ENCODE measurements at places on chromosomes 3 and 15.

GRCh38 chr15:82091636-82092140 is 45.9 kb upstream of the MEX3B start:
- no peak for DNase-seq

GRCh38 chr15:50698101-50698500 is 11.5 kb upstream of the TRPM7 start:
- DNase-seq = no peak

DNA sequence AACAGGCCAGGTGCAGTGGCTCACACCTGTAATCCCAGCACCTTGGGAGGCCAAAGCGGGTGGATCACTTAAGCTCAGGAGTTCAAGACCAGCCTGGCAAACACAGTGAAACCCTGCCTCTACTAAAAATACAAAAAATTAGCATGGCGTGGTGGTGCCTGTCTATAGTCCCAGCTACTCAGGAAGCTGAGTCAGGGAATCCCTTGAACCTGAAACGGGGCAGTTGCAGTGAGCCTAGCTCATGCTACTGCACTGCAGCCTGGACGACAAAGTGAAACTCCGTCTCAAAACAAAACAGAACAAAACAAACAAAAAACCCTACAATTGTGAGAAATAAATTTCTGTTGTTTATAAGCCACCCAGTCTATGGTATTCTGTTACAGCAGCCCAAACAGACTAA is 94.7 kb downstream of the PIK3CB start:
- no peak for DNase-seq

- no peak for DNase-seq
Measured at GRCh38 chr3:65048151-65048550, 360.4 kb upstream of the ADAMTS9 start.

DNA sequence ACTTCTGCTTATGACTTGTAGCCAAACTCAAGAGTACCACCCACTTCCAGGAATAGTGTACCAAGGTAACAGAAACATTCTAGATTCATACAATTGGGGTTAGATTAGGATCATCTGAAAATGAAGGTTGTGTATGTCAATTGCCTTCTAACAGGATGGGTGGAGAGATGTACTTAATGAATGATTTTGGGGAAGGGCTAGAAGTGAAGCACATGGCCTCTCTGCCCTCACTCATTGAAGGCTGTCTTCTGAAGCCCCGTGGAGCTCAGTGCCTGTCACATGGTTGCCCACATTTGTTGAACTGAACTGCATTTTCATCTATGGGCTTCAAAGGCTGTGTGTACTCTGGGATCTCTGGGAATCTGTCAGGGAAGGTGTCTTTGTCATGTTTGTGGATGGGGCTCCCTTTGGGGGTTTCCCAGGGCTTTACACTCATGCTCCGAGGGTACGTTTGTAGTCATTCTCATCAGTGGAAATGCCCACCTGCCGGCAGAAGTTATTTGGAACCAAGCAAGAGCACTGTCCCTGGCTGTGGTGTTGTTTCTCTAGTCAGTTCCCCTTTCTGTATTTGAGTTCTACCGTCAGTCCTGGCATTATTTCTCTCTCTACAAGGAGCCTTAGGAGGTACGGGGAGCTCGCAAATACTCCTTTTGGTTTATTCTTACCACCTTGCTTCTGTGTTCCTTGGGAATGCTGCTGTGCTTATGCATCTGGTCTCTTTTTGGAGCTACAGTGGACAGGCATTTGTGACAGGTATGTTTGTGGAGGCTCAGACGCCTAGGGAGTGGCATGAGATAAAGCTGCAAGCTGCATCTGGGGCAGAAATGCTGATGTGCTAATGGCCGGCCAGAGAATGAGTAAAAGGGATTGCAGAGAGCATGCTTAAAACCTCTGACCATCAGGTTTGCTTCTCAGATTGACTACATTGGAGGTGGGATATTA is 22.4 kb downstream of the CD86 start:
- DNase-seq = no peak

- no peak for DNase-seq
Measured at GRCh38 chr3:196646666-196647216, 7.2 kb downstream of the NRROS start.

- DNase-seq = no peak
Measured at GRCh38 chr15:95440712-95441111, 889.8 kb upstream of the NR2F2 start.

DNA sequence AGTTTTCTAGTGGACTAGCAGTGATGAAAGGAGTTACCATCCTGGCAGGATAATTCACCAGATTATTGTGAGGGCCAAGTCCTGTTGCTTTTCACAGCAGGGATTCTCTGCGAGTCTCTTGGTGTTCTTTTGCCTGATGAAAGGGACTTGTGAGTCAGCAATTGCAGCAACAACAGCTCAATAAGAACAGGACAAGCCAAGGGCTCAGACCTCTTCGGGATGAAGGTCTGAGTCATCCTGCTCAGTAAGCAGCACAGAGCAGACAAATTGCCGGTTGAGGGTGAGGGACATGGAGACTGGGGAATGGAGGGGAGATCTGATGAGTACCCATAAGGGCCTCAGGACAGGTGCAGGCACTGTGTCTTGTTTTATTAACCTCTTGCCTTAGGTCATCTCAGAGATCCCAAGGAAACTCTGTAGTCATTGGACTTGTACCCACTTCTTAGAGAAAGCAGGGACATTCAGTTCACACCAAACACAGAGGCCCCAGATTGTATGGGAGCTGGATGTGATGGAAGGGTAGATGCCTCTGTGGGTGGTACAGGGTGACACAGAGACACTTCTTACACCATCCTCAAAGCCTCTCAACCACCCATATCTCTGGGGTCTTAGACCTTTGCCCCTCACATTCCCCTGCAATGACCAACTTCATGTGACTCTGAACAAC is 173.8 kb upstream of the TLE3 start:
- DNase-seq = peak; percentile 81

DNA sequence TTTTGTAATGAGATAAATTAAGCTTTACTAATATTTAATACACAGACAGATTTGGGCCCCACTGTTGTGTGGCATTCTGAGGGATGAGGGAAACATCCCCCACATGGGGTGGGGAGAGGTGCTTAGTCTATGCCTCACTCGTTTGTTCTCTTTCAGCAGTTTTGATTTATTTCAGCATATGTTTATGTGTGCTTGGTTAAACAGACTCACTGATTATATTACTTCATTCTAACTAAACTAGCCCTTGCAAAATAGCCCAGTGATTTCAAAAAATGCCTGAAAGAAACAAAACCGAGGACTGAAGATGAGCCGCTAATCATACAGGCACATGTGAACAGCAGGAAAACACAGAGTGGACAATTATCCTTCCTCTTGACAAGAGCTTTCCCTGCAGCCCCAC is 27.2 kb downstream of the TNFAIP8L3 start:
- no peak for DNase-seq

- no peak for DNase-seq
Measured at GRCh38 chr3:156150434-156151066, 30.2 kb downstream of the KCNAB1 start.

DNA sequence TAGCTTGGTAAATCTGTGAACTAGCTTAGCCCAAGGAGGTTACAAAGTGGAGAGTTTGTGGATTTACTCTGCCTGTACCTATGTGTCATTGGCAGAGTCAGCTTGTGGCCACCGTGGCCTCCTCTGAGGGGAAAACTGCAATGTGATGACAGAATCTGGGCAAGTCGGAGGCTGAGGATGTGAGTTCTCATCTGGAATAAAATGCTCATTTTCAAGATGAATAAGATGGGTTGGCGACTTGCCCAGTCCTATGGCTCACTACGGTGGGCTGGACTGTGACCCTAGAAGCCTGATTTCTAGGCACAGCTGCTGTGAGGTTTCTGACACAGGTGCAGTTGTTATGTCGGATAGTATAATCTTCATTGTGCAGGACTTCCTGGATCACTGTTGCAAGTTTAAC is 83.7 kb downstream of the ETV5 start:
- no peak for DNase-seq

DNA sequence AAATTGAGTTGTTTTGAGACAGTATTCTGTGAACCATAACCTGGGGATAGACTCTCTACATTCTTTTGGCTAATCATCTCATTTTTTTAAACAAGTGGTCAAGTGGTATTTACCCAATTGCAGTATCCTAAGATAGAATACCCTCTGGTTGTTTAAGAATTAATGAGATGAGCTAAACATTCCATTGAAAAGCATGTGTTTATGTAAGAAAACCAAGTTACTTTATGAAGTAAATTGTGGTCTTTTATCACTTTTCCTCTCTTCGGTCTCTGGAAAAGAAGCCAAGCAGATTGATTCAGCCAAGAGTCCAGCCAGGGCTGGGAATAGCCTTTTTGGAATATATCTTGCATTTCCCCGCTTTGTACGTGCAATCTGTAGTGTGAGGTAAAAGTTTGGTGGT is 185.7 kb upstream of the TOPAZ1 start:
- DNase-seq = peak; percentile 47

DNA sequence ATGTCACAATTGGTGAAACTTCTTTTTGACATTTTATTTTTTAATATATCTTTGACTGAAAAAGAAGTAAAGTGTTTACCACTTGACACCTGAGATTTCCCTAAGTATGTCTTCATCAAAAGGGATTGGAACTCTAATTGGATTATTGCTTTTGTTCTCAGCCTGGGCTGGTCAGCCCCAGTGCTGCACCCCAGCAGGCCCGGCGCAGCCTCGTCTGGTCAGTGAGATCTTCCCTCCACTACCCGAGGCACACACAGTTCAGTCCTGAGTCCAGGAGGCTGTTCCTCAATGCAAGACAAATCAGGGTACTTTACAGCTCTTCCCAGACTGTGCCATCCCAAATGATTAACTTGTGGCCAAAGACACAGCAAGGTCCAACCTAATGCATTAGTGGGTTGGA is 146.9 kb upstream of the SEMA6D start:
- no peak for DNase-seq

GRCh38 chr15:31540633-31541032 is 214.0 kb downstream of the KLF13 start:
- no peak for DNase-seq

GRCh38 chr3:129672412-129672811 is 65.9 kb upstream of the PLXND1 start:
- no peak for DNase-seq

GRCh38 chr3:51501833-51502561 is 2.2 kb upstream of the DCAF1 start:
- DNase-seq = peak; percentile 7

DNA sequence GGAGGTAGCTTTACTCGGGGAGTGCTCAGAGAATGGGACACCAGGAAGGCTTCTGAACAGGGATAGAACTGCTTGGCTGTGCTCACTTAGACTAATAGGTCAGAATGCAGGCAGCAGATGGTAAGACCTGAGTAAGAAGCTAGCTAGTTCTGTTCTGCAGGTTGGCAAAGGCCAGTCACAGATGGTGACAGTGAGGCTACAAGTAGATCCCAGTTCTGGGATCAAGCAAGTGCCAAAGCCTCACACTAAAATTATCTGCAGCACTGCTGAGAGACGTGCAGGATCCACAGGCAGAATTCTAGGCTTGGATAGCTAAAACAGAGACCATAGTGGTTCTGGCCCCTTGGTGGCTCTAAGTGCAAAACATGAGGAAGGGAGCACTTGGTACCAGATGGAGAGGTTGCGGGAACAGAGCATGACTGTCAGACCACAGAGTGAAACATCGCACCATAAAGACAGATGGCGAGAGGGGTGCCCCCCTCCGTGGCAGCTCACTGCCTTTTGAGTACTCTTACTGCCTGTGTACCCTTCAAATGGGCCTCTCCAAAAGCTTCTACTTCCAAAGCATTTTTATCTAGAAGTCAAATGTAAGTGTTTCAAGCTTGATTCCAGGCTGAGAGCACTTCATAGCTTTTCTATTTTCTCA is 3.6 kb upstream of the GLCE start:
- no peak for DNase-seq

DNA sequence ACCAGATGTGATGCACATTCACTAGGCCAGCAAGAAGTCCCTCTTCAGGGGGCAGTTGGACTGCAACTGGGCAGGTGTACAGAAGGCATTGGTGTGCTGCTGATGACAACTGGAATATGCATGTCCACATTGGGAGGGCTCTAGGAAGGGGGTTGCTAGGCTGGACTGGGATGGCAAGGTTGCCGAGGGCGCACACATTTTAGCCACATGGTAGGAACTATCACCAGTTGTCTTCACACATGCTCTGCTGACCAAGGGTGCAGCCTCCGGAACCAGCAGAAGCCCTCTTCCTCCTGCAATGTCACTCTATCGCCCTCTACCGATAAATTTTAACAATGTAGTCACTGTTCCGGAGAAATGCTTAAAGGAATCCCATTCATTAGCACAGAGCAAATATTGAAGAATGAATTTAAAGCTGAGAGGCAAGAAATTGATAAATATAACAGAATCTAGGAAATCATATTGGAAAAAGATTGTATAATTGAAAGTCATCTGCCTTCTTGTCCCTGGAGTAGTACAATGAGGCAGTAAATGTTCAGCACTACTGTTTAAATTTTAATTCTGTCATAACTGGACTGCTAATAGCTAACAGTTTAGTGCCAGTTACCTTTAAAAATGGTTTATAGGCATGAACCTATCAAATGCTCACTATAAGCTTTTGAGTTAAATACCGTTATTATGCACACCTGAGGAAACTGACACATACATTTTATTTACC is 22.6 kb upstream of the LYSMD4 start:
- no peak for DNase-seq

DNA sequence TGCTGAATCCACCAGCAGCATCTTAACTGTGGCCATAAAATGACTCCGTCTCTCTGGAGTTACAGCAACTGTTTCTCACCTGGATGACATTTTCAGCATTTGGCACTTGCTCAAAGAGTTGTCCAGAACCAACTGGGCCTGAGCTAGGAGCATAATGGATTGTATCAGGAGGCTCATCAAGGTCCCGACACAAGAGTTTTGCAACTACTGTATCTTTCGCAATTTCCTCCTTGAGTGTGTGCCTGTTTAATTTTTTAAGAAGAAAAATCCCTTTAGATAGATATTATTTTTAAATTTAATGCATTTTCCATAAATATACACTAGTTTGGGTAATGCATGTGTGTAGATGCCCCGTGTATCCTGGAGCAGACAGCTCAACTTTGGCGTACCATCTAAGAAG is 44.3 kb upstream of the C3orf49 start:
- no peak for DNase-seq

- no peak for DNase-seq
Measured at GRCh38 chr15:71532994-71533393, 277.4 kb upstream of the NR2E3 start.

GRCh38 chr3:174973465-174973864 is 114.3 kb downstream of the NAALADL2 start:
- DNase-seq = no peak

GRCh38 chr3:113002679-113003078 is 11.9 kb downstream of the GTPBP8 start:
- DNase-seq = no peak

Data from BJ (cell line).